ENCODE measurements at places on chromosomes 6 and 20.

- DNase-seq = no peak
These were observed 17.0 kb upstream of the HLA-A start for GRCh38 chr6:29925321-29925720.

DNA sequence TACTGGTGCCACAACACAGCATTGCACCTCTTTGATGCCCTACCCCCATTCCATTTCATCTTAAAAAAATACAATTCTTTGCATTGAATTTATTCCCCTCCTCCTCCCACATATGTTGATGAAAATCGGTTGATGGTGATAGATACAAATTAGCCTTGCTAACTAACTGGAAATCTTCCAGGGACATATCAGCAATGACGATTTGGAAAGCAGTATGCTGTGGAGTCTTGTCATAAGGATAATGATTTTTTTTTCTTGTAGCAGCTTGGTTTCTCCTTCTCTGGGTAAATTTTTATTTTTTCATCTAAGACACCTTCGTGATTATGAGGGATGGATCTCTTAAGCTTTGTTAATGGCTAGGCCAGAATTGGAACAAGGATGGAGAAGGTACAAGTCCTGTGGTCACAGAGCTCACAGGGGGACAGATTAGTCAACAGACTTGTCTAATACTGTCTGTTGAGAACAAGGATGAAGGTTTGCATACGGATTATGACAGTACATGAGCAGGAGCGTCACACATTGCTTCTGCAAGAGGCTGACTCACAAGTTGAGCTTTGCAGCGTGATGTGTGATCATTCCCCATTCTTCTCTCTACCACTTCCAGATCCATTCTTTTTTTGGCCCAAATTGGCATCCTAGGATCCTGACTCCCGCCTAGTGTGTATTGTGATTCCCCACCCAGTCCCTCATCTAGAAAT, 233.1 kb upstream of the FERMT1 start:
- DNase-seq = no peak

- DNase-seq = no peak
These were observed 62.6 kb downstream of the IGF2R start for GRCh38 chr6:160031442-160031841.

DNA sequence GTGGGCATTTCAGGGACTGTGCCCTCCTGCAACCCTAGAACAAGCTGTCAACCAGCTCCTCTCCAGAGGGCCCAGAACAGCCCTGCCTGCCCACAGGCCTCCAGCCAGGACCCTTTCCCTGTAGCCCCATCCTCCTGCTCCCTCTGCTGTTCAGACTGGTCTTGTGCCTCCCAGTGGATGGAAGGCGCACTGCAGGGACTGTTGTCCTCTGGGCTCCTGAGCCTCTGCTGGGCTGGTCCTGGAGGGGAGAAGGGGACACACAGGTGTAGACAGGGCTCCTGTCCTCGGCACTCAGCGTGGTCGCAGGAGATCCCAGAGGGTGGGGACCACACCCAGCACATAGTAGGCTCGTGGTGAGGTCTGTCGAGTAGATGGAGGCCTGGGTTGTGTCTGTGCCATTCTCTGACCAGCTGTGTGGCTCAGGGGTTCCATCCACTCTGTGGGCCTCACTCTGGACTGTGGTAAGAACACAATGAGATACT, 11.5 kb downstream of the ITPR3 start:
- peak; percentile 96 for DNase-seq

DNA sequence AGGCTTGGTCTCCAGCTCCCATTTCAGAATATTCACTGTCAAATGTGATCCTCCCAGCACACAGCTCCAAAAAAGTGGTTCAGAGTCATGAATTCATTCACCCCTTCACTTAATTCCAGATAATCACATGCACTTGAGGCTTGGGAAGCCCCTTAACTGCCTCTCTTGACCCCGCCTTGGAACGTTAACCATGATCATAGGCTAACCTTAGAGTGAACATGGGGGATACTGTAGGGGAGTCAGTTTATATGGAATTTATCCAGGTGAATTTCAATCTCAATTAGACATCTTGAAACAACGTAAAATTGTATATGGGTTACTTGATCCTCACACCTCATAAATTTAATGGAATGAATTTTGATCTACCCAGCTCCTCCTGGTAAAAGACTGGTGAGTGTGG, 346.8 kb upstream of the ARID1B start:
- no peak for DNase-seq

DNA sequence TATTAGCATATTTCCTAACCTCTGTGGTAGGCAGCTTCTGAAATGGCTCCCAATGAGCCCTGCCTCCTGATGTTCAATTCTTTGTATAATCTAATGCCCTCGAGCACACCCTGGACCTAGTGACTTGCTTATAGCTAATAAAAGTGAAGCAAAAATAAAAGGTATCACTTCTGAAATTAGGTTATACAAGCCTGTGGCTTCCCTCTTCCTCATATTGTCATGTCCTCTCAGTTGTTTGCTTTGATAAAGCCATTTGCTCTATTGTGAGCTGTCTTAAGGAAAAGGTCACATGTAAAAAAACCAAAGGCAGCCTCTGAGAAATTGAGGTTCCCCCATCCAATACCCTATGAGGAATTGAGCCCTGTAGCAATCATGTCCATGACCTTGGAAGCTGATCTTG, 442.1 kb upstream of the ADGRB3 start:
- no peak for DNase-seq

GRCh38 chr20:63452821-63453523, 19.5 kb downstream of the KCNQ2 start:
- DNase-seq = no peak

DNA sequence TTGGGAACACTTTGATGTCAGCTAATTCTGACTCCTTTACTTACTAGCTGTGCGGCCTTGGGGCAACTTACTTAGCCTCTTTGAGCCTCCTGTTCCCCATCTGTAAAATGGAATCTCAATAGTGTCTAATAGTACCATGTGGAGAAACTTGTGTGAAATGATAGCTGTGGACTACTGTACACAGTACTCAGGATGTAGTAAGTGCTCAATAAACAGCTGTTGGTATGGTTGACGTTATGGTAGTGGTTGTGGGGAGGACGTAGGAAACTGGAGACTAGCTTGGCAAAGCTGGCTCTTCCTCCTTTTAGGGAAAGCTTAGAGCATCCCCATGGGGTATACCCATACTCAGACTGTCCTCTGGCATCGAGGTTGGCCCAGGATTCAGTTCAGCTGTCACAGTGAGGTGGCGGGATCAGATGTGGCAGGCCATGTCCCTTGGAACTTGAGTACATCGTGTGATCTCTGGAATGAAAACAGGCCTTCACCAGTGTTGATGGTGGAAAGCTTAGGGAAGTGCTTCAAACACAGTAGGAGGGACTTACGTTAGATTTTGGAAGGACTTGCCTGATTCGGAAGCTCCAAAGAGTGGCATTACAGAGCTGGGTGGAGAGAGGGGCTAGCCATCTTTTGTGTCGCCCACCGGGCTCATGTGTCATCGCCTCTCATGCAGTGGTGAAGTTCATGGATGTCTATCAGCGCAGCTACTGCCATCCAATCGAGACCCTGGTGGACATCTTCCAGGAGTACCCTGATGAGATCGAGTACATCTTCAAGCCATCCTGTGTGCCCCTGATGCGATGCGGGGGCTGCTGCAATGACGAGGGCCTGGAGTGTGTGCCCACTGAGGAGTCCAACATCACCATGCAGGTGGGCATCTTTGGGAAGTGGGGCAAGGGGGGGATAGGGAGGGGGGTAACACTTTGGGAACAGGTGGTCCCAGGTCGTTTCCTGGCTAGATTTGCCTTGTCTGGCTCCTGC, 7.1 kb downstream of the VEGFA start:
- DNase-seq = no peak

GRCh38 chr6:42572523-42572922, 8.7 kb downstream of the UBR2 start:
- DNase-seq = no peak

DNA sequence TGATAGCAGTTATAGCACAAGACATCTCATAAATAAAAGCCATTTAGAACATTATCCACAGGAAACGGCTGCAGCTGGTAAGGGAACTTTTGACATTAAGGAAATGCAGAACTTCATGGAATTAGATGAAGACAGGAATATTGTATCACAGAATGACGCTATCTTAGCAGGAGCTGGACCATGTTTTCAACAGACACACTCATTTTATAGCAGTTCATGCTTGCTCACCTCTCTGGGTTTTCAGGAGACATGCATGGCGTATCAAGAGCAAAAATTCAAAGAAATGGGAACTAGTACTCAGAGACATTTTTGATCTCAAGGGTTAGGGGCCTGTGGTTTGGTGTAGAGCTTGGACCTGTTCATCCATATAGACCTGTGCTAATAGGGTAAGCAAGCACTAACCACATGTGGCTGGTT, 125.0 kb downstream of the FYN start:
- DNase-seq = peak; percentile 17

DNA sequence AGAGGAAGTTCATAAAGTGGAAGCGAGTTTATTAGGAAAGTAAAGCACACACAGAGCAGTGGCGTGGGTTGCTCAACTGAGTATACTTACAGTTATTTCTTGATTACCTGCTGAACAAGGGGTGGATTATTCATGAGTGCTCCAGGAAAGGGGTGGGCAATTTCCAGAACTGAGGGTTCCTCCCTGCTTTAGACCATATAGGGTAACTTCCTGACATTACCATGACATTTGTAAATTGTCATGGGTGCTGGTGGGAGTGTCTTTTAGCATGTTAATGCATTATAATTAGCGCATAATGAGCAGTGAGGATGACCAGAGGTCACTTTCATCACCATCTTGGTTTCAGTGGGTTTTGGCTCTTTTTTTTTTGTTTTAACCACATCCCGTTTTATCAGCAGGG, 29.8 kb downstream of the PDYN start:
- DNase-seq = no peak

DNA sequence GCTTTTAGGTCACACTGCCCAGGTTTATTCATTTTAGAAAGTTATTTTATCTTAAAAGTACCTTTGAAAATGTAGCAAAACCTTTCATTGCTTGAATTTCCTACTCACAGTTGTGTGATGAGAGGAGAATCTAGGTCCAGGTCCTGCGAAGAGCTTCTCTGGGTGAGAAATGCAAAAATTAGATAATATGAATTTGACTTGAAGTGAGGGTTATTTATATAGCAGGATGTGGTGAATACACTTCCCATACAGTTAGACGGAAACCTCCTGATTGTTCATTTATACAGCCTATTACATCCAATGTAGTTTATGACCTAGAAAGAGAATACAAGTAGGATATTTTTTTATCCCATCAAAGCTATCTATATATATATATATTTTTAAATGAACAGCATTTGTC, 30.5 kb downstream of the CDKAL1 start:
- DNase-seq = no peak

DNA sequence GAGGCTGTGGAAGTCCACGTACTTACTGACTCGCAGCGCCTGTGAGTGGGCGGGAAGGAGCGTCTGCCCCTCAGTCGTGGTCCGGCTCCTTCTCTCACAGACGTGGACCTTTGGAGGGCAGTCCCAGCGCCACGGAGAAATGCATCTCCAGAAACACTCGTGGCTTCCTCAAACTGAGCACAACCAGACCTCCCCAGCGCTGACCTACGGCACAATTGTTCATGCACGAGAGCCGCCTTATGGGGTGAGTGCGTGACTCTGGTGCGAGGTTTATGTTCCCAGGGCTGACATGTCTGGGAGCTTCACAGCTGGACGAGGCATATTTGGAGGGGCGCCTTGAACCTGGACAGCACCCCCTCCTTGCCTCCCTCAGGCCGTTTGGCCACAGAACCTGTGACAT, 29.7 kb downstream of the FRMD1 start:
- no peak for DNase-seq

GRCh38 chr20:43991982-43992381, 77.3 kb downstream of the TOX2 start:
- no peak for DNase-seq

GRCh38 chr20:17281478-17281877, 54.6 kb downstream of the PCSK2 start:
- no peak for DNase-seq

DNA sequence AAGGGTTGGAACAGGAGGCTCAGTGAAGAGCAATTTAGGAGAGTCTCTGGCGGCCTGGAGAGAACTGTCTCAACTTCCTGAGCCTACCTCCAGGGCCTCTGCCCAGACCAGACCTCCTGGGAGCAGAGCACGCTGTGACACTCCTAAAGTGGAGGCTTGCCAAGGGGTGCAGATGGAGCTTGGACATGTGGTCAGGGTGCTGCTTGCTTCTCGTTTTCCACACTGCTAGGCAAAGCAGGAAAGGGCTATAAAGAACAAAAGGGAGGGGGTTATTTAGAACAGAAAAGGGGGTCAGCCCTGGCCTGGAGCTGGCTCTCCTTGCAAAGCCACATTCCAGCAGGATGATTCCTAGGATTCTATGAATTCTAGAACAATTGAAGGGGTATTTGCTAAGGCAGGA, 145.7 kb upstream of the GGTLC1 start:
- no peak for DNase-seq

- DNase-seq = no peak
These were observed 309.9 kb upstream of the OPRM1 start for GRCh38 chr6:153729189-153729588.

DNA sequence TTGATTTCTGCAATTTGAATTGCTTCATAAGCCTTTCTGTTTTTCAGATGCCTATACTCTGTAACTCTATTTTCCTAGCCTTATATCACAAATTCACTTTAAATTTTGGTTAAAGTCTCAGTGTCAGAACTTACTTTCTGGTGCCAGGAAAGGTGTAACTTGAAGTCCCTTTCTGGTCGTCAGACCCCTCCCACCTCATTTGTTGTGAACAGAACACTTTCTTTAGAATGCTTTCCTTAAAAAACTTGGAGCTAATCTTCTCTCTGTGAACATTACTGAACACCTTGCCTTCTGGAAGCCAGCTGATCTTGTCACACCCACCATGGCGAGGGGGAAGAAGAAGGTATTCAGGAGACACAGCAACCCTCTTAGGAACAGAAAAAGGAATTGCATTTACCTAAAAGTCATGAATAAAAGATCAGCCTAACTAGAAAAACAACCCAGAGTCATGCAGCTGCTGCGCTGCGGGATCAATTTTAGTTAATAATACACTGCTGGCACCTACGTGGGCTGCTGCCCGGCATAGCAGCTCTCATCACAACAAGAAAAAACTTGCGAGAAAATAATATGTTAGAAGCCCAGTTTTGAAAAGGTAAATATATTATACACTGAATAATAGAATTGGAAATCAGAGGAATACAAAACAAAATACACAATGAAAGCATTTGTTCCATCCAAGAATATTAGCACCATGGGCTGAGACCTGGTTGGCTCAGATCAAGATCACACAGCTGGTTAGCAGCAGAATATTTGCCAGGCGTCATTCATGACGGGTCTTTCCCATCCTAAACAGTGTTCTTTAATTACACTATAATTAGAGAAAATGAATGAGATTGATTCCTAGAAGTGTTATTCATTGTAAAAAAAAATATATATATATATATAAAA, 5.8 kb upstream of the FAM217A start:
- no peak for DNase-seq

DNA sequence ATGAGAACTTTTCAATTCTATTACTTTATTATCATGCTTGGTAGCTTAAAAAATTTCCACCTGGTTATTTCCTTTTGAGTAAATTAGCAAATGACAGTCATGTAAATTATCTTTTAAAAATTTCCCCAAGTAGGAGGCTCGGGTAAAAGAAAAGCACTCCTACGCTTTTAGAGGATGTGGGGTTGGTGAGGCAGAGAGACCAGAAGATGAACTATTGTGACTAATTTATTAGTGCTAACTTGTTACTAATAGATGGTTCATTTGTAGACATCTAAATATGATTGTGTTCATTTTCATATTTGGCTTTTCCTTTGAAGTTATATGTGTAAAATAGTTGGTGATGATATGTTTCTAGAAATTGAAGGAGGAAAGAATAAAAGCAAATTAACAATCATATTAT, 27.0 kb downstream of the ZNF292 start:
- no peak for DNase-seq

Data from H1 (cell line).